ENCODE measurements at places on chromosomes 6 and 20.

DNA sequence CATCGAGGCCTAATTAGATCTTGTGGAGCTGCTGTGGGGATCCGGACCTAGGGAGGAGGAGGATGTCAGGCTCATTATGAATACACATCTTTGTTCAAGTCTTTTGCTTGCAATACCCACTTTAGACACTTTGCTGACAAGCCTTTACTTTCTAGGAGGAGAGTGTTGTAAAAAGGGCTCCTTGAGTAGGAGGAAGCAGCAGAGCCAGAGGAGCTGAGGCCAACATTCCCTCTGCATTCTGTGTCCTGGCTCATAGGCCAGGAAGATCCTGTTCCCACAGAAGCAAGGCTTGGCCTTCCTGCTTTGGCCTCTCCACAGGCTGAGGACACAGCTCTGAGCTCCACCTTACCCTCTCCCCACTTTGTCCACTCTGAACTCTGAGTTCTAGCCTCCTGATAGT, 67.1 kb downstream of the TPD52L1 start:
- ATAC-seq = no peak

DNA sequence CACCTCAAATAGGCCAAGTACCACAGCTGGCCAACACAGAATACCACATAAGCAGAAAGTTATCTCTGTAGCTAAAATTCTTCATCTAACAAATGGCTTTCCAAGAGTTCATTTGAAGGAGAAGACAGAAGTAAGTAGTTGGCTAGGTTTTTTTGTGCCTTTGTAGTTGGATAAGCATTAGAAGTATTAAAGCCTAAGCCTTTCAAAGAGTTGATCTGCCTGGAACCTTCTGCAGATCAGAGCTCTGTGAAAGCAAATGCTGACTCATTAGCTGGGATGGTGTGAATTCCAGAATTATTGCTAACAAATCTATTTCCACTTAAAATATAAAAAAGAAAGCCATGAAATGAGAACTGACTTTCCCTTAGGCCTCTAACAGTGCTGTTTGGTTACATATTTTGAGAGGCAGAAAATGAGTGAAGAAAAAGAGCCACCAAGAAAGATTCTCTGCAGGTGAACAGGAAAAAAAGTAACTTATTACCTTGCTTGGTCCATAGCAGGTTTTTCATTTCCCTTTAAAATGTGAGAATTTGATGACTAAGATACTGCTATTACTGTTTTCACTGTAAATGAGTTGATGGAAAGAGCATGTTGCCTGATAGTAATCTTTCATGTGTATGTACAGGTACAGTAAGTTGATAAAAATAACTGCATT, 763.2 kb upstream of the FLRT3 start:
- no peak for ATAC-seq

DNA sequence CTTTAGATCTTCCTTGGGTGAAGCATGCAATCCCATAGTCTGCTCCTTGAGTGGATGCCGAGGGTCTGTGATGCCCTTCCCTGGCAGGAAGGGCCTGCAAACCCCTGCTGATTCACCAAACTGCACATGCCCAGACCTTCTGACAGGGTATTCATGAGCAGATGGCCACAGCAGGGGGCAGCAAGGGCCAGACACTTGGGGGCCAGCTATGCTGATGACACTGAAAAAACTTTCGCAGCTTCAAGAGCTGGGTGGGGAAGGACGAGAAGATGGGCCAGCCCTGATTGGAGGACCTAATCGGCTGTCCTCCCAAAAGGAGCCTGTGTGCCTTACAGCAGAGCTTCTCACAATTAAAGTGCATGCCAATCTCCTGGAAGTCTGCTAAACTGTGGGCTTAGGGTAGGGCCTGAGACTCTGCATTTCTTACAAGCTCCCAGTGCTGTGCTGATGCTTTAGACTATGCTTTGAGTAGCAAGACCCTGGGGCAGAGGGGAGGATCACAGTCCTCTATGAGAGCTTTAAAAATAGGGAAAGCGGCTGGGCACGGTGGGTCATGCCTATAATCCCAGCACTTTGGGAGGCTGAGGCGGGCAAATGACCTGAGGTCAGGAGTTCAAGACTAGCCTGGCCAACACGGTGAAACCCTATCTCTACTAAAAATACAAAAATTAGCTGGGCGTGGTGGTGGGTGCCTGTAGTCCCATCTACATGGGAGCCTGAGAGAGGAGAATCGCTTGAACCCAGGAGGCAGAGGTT, 15.2 kb upstream of the GDAP1L1 start:
- ATAC-seq = no peak

DNA sequence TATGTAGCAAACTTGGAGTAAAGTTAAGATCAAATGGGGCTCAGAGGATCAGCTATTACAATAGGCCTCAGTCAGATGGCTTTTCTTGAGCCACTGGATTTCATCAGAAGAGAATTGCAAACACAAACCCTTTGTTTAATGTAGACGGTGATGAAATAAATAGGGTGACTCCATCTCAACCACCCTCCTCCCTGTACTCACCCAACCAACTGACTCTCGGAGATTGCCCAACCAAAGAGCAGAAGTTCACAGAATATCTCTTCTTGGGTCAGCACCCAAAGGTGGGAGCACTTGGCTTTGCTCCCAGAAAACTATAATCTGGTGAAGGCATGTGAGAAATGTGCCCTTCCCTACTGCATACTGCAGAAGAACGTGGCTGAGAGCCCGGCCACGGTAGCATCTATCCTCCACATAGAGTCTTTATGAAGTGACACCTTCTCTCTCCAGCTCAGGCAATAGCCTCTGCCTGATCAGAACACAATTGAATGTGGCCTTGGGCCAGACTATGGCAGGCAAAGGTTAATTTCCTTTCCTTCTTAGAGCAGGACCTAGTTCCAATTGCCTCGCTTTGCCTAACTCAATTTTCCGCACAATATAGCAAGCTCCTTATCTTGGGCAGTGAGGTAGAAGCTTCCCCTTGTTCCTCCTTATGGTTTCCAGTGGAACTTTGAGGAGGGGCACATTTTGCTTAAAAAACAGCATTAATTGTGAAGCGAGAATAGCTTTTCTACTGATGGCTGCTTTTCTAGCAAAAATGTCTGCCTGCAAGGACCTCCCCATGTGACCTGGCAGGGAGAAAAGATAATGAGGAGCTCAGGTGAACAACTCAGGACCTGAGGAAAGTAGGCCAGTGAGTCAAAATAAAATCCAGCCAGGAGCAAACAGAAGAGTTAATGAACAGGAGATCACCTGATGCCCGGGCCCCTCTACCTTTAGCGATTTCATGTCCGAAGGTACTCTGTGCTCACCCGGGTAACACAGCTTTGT, 79.4 kb downstream of the GFOD1 start:
- no peak for ATAC-seq

GRCh38 chr20:23477223-23477622, 13.7 kb upstream of the CST8 start:
- no peak for ATAC-seq

DNA sequence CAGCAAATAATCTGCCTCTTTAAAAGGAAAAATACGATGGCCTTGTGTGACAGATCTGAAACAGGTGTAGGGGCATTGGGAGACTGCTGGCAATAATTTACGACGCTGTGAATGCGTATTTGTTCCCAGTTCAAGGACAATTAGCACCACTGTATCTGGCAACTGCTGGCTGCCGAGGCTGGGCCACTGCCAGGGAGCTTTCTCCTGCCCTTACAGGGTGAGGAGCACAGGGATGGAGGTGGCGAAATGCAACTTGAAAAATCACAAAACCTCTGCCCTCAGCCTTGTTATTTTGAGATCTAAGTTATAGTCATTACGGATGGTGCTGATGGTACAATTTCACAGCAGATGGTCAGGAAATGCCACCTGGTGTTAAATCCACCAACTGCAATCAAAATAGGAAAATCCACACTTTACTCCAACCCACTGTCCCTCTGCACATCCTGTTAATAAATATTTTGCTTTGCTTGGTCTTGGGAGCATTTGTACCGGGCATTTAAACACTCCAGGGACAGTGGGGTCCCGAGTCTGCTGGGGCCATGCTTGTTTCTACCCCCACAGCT, 6.4 kb downstream of the MYLK4 start:
- no peak for ATAC-seq

DNA sequence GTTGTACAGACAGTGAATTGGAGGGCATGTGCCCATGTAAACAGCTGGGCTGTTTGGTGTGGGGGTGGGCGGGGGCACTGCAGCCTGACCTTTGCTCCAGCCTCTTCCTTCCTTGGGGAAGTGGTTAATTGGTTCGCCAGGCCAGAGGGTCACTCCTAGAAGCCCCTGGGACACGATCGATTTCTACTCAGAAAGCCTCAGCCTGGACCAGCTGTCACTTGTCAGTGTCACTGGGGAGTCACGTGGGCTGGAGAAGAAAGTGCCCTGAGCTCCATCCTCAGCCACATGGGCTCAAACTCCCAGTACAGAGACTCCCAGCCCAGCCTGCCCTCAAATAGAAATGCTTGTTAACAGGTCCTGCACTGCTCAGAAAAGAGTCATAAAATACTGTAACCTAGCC, 423.8 kb upstream of the SULF2 start:
- no peak for ATAC-seq

DNA sequence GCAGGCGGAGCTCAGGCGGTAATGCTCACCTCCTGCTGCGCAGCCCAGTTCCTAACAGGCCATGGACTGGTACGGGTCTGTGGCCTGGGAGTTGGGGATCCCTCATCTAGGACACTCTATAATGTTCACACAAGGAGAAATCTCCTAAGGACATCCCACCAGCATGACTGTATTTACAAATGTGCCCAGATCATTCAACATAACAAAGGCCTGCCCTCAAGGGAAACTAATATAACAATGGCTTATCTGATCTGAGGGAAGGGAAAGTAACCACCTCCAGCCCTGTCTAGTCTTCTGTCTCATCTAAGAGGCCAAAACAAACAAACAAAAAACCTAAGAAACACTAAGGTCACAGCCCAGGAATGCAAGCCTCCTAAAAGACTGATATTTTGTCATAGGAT, 232.8 kb downstream of the RNGTT start:
- no peak for ATAC-seq

DNA sequence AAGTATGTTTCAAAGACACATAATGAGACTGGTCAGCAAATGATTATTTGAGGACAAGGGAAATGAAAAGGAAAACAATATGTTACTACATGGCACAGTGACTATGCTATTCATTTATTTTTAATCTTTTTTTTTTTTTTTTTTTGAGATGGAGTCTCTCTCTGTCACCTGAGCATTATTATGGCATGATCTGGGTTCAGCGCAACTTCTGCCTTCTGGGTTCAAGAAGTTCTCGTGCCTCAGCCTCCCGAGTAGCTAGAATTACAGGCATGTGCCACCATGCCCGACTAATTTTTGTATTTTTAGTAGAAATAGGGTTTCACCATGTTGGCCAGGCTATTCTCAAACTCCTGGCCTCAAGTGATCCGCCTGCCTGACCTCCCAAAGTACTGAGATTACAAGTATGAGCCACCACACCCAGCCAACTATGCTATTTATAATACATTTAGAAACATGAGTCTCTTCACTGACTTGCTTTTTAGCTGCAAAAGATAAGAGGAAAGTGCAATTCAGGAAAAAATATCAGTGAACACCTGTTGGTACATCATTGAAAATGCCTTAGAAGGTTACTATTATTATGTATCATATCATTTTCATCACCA, 3.4 kb downstream of the CALHM4 start:
- no peak for ATAC-seq

DNA sequence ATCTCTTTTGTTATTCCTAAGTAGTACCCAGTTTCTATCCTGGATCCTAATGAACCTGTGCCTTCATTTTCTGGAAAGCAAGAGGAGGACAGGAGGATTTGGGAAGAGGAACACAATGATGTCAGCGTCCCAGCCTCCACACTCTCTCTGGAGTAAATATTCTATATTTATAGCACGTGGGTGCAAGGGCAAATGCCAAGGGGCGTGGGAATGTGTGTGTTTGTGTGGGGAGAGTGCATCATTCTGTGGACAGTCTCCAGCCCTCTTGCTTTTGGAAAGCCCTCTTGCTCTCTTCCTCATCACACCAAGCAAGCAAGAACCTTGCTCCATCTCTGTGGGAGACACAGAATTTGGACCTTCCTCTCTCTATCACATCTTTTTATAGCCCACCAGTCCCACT, 103.2 kb upstream of the EMILIN3 start:
- ATAC-seq = no peak

DNA sequence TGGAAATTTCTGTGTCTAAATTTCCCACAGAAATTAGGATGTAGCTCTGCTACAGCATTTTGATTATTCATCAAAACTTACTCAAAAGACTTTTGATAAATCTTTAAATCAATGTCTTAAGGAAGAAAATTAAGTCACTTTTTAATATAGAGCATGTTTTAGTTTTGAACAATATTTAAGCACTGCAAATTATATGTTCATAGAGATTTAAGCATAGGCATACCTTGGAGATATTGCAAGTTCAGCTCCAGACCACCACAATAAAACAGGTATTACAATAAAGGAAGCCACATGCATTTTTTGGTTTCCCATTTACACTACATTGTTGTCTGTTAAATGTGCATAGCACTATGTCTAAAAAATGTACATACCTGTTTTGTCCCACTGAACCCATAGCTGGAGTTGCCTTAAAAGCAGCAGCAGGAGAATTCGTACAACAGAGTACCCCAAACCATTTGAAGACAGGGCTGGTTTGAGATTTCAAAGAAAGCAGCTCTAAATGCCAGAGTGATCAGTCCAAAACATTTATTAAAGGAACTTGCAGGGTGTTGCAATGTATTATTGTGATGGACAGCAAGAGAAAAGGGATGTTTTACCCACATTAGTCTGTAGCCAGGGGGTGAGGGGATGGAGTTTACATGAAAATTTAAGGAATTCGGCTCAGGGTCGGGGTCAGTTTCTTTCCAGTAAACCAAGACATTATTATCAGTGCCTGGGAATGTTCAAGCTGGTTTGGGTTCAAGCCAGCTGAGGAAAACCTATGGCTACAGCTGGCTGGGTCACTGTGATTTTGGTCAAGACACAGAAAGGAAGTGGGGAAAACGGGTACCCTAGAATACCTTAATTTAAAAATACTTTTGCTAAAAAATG, 6.3 kb upstream of the LOC128125822 start:
- ATAC-seq = no peak

GRCh38 chr6:167450626-167451025, 125.7 kb downstream of the TTLL2 start:
- no peak for ATAC-seq

GRCh38 chr6:107493158-107494057, 3.5 kb downstream of the SOBP start:
- ATAC-seq = no peak

- no peak for ATAC-seq
Measured at GRCh38 chr20:50055524-50056083, 57.3 kb downstream of the UBE2V1 start.

GRCh38 chr6:107612762-107613415, 123.0 kb downstream of the SOBP start:
- ATAC-seq = no peak

GRCh38 chr6:13273931-13274706, 54.2 kb downstream of the TBC1D7 start:
- peak; percentile 95 for ATAC-seq
